ENCODE measurements at places on chromosomes 12 and 14.

- no peak for DNase-seq
These were observed 179.4 kb downstream of the CRADD start for GRCh38 chr12:93856611-93857010.

DNA sequence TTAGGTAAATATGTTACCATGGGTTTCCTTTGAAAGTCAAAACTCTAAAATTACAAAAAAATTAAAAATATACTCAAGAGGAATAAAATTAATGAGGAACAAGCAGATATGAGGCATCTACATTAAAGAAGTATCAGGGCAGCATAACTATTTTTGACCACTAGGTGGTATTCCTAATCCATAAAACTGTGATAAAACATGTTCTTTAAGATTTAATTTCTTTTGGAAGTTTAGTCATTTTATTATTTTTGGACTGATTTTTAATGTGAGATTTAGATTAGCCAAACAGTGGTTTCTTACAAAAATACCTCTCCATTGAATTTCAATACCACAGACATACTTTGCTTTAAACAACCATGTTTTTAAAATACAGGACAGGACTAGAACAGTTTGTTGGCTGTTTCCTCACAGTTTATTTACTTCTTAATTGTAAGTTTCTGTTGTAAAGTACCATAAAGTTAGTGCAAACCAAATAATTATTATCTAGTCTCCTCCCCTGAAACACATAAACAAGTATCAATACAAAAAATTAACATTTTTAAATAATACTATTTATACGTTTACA lies 49.8 kb downstream of the NTS start:
- DNase-seq, result no peak

DNA sequence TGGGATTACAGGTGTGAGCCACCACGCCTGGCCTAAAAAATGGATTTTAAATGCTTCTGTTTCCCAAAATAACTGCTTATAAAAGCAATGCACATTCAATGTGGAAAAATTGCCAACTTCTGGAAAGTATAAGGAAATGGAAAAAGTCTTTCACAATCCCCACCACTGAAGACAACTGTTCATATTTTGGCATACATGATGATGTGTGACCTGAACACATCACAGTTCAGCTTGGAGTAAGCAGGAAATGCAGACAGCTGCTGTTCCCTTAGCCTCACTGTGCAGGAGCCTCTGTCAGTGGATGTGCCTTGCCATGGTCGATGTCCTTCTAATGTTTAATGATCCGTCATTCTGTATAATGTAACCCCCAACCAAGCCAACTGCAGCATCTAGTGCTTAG lies 5.2 kb downstream of the MTERF2 start:
- no peak for DNase-seq

- no peak for DNase-seq
These were observed 199.6 kb upstream of the CNOT2 start for GRCh38 chr12:70043490-70044138.

GRCh38 chr14:38302966-38303365 lies 47.1 kb upstream of the CLEC14A start:
- no peak for DNase-seq

GRCh38 chr12:4703676-4704075 lies 16.5 kb upstream of the GALNT8 start:
- no peak for DNase-seq

- DNase-seq, result no peak
These were observed 50.1 kb upstream of the RERGL start for GRCh38 chr12:18139989-18140596.

DNA sequence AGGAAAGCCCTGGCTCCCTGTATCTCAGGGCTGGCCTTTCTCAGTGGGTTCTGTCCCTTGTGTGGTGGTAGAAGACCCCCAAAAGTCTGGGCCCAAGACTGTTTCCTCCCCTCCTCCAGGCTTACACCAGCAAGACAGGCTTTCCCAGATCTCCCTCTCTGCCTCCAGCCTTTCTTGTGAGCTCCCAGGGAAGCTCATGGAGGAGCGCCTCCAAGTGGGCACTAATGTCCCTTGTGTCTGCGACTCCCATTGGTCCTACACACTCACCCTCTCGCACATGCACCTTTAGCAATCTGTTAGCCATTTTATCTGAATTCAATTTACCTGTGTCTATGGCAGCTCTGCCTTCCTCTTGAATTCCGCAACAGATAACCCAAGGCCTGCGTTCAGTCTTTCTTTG lies 251.1 kb upstream of the CAND1 start:
- no peak for DNase-seq

DNA sequence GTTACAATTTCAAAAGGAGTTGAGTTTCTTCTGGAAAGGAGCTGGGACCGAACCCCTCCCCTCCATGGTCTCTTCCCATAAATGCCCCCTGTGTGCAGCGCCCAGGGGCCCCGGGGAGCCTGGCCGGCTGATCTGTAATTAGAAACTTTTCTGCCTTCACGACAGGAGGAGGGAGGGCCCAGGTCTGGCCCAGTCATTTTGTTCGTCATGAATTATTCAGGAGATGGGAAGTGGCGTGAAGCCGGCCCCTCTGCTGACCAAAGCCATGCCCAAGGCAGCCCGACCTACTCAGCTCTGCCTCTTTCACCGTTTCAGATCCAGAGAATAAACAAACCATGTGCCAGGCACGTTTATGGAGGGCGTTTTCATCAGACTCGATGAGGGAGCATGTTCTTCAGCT lies 33.3 kb upstream of the MSI1 start:
- DNase-seq, result peak; percentile 62

DNA sequence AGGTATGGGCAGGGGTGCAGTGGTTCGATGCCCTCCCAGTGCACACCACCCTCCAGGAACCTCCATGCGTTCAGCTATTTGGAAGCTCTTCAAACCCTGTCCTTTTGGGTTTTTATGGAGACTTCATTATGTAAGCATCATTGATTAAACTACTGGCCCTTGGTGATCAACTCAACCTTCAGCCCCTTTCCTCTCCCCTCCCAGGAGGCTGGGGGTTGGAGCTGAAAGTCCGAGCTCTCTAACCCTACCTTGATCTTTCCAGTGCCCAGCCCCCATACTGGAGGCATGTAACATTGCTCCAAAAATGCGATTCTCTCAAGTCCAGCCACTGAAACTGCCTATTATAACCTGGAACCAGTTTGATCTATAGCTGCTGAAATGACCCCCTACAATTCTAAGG lies 188.1 kb downstream of the IPO8 start:
- DNase-seq, result no peak

DNA sequence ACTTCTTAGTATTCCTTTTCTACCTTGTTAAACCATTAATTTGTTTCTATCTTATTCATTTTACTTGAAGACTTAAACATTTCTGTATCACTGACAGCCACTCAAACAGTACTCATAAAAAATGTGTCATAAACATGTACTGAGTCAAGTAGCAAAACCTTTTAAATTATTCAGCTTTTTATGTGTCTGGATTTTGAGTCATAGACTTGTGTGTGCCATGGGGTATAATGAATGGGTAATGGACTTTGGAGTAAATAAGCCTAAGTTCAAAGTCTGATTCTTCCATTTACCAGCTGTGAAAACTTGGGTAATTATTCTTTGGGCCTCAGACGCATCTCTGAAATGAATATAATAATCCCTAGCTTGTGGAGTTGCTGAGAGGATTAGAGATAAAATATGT lies 199.0 kb downstream of the RAD51B start:
- DNase-seq, result no peak

GRCh38 chr12:70154087-70154638 lies 89.1 kb upstream of the CNOT2 start:
- DNase-seq, result no peak

DNA sequence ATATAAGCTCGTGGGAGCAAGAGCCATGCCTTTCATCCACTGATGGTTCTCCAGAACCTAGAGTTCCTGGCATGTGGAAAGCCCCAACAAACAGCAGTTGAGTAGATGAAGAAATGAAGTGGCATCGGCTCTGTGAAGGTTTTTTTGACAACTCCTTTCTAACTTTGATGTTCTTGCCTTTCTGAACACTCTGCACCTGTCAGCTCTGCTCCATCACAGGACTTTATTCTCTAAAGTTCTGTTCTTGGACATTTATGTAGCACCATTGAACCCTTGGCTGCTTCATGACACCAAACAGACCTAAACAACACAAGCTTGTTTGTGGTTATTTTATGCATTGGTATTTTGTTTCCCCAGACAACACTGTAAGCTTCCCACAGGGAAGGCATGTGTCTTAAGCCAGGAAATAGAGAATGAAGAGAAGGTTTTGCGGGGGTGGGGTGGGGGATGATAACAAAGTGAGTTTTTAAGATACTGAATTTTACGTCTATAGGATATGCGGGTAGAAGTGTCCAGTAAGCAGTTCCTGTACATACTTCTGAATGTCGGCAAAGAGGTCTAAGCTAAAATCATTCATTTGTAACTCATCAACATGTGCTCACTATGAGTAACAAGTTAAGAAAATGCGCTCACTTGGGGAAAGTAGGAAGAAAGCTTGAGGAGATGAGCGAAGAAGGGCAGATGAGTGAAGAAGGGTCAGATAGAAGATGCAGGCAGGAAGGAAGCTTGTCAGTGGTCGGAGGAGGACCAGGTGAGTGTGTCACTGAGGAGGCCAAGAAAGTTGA lies 146.0 kb upstream of the PLEKHG7 start:
- no peak for DNase-seq

GRCh38 chr14:92362781-92363235 lies 39.8 kb downstream of the SLC24A4 start:
- DNase-seq, result no peak

GRCh38 chr12:111261911-111262676 lies 106.8 kb downstream of the PHETA1 start:
- no peak for DNase-seq

DNA sequence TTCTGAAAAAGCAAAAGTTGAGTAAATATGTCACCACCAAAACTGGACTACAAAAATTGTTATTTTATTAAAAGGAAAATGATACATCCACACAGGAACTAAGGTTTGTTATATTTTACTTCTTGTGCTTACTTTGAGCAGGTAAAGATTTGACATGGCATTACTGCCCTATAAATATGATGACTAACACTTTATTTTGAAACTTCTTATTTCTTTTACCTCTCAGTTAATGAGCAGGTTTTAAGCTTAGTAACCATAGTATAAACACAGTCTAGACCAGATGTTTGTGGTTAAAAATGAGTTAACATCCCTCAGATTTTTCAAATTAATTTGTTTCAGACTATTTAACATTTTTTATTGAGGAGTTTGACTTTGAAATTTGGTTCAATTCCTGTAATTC lies 862.5 kb upstream of the USP15 start:
- no peak for DNase-seq

- DNase-seq, result no peak
These were observed 80.2 kb downstream of the NCOR2 start for GRCh38 chr12:124487066-124487833.

DNA sequence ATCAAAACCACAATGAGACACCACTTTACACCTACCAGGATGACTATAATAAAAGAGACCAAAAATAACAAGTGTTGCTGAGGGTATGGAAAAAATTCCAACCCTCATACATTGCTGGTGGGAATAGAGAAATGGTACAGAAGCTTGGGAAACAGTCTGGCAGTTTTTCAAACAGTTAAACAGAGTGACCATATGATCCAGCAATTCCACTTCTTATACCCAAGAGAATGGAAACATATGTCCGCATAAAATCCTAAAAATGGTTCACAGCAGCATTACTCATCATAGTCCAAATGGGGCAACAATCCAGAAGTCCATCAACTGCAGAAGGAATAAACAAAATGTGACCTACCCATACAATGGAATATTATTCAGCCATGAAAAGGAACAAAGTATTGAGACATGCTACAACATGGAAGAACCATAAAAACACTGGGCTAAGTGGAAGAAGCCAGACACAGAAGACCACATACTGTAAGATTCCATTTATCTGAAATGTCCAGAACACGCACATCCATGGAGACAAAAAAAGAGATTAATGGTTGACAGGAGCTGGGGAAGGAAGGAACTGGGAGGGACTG lies 44.5 kb downstream of the CHGA start:
- no peak for DNase-seq

DNA sequence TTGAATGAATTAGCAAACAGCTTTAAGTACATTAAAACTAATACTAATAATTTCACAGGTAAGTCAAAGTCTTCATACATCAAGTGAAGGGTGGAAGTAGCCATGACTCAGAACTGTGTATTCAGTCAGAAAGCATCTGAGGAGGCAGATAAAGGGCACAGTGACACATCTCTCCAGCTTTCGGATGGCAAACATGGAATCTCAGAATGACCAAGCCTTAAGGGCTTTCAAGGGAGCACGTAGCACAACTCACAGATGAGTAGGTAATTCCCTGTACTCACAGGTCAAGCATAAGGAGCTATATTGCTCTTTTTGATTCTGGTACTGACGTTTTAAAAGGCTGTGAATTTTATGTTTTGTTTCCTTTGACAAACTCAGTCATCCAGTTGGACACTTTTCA lies 56.0 kb downstream of the MDGA2 start:
- no peak for DNase-seq

DNA sequence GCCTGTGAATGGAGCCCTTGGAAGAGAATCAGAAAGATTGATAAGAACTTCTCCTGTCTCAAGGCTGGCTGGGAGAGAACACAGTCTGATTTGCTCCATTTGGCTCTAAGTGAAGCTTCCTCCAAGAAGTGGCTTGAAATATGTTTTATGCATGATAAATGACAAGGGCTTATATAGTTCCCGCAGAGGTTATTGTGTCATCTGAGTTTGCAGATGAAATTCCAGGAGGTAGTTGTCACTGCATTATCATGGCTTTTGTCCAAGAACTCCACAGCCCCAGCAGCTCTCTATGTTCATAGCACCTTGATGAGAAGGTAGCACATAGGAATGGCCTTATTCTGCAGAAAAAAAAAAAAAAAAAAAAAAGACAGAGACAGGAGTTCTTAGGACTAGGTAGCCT lies 108.5 kb downstream of the DACT1 start:
- no peak for DNase-seq

DNA sequence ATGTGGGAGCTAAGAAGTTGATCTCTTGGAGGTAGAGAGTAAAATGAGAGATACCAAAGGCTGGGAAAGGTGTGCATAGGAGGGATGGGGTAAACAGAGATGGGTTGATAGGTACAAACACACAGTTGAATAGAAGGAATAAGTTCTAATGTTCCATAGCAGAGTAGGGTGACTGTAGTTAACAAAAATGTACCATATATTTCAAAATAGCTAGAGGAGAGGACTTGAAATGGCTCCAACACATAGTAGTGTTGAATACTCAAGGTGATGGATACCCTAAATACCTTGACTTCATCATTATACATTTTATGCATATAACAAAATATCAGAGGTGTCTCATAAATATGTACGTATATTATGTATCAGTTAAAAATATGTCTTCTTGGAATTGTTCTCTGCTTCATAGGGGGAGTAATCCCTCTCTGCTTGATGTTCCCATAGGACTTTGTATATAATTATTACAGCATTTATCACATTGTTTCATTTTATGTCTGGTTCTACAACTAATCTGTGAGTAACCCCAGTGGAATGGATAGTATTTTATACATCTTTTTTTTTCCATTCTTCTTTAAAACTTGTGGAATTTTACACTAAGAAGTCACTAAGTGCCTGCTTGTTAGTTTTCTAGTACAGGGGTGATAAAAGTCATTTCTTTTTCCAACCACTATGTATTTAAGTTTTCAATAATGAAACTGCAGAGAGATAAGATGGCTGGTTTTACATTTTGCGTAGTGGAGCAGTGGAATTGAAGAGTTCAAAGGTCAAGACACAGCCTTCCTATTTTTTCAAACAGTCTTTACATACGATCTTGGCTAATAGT lies 1940.0 kb upstream of the SEL1L start:
- DNase-seq, result no peak

All from nephron progenitor cell (in vitro differentiated cells).